ENCODE measurements at places on chromosomes 4 and X.

DNA sequence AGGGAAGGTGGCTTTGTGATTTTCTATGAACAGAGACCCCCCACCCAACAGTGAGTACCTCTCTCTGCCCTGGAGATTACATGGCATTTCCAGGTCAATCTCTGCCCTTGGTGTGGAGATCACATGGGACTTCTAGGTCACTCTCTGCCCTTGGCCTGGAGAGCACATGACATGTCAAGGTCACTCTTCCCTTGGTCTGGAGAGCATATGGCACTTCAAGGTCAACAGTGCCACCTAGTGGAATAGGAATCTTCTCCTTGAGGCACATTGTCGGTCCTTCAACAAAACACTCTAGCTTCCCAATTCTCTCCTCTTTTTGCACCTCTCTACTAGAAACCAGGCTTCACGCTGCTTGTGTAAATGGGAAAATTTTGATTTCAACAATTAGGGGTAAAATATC is 66.2 kb upstream of the TACR3 start:
- no peak for DNase-seq

DNA sequence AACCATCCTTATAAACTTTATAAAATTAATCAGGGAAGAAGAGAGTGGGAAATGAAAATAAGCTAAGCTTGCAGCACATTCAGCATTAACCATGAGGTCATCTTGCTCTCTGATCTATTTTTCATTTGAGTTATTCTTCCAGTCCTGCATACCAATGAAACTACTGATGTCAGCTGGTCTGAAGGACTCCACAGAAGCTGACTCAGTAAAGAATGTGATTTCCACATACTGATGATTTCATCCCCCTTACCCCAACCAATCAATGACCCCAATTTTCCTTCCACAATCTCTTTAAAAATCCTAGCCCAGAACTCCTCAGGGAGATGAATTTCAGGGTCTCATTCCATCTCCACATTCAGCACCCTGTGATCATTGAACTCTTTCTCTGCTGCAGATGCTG is 18.8 kb upstream of the DSPP start:
- no peak for DNase-seq

GRCh38 chr4:77471821-77472495 is 133.7 kb upstream of the CXCL13 start:
- DNase-seq: no peak

- no peak for DNase-seq
Observed at GRCh38 chrX:15151267-15152186, 118.4 kb downstream of the ASB9 start.

GRCh38 chrX:129040124-129040523 is 483.2 kb downstream of the SMARCA1 start:
- DNase-seq: no peak

GRCh38 chr4:150310159-150310895 is 232.1 kb downstream of the DCLK2 start:
- no peak for DNase-seq

DNA sequence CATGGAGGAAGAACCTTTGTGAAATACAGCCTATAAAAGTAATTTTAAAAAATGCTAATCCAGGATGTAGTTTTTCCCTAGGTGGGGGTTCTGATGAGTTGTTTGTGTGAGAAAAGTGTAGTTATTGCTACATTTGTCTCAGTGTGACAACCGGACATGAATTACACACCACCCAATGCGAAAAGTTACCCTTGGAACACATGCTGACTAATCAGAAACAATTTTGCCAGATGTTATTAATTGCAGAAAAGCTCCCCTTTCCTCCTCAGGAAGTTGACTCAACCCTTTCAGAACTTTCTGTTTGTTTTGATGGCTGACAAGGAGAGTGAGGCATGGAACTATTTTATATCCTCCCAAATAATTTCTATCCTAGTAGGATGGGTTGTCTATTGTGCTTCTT is 38.1 kb upstream of the EDA2R start:
- no peak for DNase-seq

DNA sequence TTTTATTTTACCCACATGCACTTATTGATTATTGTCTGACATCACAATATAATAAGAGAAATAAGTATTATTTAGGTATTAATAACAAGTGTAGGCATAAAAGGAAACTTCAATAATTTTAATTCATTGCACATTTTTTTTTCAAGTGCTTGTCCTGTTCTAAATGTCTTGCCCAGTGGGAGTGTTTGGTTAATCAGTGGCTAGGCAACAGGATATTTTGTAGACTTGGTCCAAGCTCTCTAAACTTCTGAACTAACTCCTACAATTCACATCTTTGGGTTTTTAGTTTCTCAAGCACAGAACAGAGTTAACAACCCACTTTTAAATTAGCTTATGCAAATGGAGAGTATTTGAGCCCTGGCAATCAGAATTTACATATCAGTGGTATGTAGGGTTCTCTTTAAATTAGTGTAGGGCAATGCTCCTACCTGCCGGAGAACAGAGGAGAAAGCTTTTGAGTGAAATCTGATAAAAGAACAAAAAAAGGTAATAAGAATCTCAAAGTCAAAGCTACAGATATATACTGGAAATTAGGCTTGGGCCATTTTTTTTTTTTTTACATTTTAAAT is 353.5 kb downstream of the ADGRL3 start:
- no peak for DNase-seq

GRCh38 chr4:184648313-184649025 is 778 bp downstream of the CASP3 start:
- DNase-seq: no peak

DNA sequence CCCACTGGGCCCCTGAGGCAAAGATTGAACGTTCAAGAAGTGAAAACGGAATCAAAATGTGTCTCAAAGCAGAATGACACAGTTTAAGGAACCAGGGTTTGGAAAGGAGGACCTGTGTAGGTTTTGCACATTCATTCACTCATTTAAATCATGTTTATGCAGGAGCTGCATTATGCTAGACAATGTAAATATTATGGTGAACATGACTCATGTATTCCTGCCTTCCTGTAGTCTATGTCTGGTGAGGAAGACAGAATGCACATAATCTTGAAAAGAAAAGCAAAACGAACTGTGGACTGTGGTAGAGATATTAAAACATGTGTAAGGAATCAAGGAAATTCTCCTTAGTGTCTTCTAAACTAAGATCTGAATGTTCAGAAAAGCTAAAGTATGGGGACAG is 311.8 kb upstream of the SMIM31 start:
- DNase-seq: no peak

DNA sequence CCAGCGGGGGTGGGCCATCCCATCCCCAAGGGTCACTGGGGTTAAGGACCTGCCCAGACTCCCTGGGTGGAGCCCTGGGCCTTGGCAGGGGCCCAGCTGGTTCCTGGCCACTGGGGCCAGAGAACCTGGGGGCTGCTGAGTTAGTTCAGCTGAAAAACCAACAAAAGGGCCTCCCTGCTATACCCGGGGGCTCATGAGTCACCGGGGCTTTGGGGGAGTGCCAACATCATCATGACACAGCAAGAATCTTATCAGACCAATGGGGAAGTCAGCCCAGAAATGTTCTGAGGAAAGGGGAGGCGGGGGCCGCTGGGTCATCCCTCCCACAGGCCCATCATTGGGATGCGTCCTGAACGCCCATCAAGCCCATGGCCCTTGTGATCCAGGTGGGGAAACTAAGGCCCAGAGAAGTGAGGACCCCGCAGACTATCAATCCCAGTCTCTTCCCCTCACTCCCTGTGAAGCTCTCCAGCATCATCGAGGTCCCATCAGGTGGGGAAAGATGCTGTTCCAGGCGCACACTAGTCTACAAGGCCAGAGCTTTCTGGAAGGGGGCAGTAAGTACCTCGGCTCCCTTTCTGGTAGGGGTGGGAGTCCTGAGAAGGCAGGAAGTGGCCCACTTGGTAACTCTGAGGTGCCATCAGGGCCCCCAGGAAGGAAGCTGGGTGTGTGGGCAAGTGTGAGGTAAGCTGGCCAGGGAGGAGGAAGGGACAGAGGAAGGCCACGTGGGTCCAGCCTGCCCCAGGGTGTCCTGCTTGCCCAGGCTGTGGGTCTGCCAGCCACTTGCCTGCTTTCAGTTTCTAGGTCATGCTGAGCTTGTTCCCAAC is 4.5 kb downstream of the G6PD start:
- DNase-seq: no peak

DNA sequence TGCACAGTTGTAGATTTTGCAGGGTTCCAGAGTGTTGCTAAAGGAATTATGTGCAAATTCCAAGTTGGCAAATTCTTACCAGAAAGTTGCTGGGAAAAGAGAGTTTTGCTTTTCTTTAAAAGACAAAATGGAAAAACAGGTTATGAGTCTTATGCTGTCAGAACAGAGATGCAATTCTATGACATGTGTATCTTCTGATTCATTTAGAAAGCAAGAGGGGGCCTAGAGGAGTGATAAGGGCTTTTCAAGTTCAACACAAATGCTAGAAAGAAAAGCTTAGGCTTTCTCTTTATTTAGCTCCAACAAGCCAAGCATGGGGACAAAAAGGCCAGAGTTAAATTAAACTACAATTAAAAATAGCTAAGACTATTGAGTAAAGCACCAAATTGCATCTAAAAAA is 72.4 kb upstream of the GATB start:
- no peak for DNase-seq

DNA sequence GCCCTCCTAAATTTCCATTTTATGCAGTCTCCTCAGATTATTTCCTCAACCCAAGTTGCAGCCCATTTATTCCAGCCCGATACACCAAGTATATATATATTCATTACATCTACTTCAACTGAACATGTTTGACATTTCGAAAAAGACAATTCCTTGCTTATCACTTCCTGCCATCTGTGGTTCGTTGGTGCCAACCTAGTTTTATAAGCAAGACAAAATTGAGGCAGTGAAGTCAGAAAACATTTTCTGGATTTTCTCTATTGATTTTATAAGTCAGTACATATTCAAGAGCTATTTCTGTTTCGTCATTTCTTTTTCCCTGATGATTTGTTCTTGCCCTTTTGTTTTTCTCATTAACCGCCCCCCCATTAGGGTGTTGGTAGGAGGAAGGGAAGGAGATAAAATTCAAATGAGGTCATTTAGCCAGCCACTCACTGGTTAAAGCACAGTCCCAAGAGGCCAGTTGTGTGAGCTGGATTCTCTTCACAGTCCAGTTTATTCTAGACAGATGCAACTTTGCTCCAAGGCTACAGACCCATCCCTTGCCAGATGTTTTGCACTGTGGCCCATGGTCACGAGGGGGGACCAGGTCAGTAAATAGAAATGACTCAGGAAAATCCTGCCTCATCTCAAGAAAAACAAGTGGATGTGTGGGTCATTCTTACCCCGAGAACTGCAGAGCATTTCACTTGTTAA is 20.3 kb upstream of the VEGFD start:
- no peak for DNase-seq

DNA sequence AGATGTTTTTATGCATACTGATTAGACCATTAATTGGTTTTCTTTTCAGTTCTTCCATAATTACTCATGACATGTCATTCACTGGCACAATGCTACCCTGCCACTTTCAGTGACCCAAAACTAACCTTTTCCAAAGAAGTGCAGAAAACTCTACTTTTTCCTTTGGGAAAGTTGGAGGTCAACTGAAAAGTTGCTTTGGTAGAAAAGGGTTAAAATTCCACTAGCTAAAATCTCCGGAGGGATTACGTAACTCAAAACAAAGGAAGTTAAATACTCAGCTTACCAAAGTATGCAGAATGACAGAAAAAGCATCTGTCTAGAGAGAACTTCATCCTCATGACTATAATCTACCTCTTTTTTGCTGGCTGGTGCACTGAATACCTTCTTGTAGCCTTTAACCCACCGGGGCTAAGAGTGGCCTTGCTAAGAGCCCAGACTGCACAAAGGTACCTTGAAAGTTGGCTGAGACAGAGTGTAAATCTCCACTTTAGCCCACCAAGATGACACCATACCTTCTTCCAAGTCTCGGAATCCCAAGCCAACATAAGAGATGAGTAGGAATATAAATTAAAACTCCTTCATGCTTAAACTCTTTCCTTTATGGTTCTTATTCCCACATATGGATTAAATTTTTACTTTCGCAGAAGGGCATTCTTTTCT is 1099.5 kb upstream of the INTU start:
- DNase-seq: no peak

- no peak for DNase-seq
Observed at GRCh38 chrX:109299091-109299490, 182.8 kb downstream of the GUCY2F start.

DNA sequence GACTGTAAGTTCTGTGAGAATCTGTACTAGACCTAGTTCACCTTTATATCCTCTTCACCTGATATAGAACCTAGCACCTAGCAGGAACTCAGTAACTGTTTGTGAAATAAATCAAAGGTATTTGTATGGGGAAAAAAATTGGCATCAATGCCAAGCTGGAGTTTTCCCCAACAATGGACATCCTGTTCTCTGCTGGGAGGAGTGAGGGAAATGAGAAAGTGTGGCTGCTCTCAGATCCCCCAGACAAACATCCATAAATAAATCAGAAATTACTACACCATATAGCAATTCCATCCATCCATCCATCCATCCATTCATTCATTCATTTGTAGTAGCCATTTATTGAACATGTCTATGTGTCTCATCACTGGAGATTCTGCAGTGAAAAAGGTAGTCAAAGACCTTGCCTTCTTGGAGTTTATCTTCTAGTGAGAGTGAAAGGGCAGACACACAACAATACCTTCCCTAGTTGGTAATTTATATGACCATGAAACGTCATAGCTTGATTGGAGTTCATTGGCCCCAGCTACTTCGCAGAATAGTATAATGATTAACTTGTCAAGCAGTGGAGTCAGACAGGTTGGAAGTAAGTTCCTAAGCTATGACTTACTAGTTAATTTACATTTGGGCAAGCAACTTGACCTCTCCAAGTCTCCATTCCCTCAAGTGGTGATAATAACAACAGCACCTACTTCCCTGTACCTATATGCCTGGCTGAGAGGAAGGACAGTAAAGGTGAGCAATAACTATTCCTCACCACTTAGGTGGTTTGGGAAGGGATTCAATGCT is 98.7 kb upstream of the KIT start:
- DNase-seq: no peak

DNA sequence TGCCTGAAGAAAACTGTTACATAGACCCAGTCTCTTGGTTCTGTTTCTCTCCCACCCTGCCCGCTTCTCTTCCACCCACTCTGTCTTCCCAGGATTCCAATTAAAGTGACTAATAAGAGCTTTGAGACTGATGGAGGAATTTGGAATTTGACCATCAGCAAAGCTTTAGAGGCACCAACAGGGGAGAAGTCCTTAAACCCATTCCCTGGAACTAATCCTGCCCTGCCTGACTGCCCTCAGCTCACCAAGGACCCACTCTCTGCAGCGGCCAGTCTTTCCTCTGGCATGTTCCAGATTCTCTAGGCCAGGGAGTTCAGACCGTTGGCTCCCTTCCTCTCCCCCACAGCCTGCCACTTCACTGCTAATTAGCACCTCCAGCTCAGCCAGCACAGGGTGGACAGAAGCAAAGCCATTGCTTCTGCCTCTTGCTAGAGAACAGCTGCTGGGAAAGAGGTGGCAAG is 23.9 kb downstream of the SCD5 start:
- no peak for DNase-seq

DNA sequence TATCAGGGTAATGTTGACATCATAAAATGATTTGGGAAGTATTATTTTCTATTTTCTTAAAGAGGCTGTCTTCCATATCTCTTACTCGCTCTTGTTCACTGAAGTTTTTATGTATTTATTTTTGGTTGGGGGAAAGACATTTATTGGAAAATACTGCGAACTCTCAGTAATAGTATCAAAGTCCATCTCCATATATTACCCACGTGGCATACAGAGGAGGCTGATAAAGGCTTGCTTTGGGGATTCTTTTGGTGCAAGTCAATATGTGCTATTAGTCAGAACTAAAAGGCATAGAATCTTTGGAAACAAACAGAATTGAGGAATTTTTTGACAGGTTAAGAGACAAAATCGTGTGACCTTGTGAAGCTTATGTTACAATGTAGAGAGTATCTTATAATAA is 101.3 kb downstream of the NYX start:
- no peak for DNase-seq

GRCh38 chrX:111869639-111870034 is 6.3 kb upstream of the TRPC5OS start:
- peak; percentile 12 for DNase-seq
